ENCODE measurements at places on chromosomes 5 and 9. TPM values are rescaled to one million over a fixed set of nuclear protein-coding genes. Genes with fewer than 3 reads are reported as not detected.

MYMK gene
- not detected for total RNA-seq

LECT2 gene
- total RNA-seq, result not detected

PCDHGA6 gene
- 5.2 TPM for total RNA-seq

TNFSF8 gene
- total RNA-seq, result 1.0 TPM

CD14 gene
- total RNA-seq, result 62.6 TPM

TMOD1 gene
- 9.2 TPM for total RNA-seq

PCSK1 gene
- total RNA-seq, result 7.5 TPM

PPP3R2 gene
- total RNA-seq, result not detected

MPDZ gene
- 17.1 TPM for total RNA-seq

PCDHB13 gene
- 6.5 TPM for total RNA-seq

ZNF474 gene
- total RNA-seq, result not detected

SLIT3 gene
- 6.7 TPM for total RNA-seq

CDKN2A gene
- total RNA-seq, result 6.2 TPM

DNAI1 gene
- 0.99 TPM for total RNA-seq

OR1K1 gene
- total RNA-seq, result not detected

CXCL14 gene
- 17.9 TPM for total RNA-seq

NUP188 gene
- 18.9 TPM for total RNA-seq

N4BP3 gene
- total RNA-seq, result 0.52 TPM

SGTB gene
- 3.6 TPM for total RNA-seq

S1PR3 gene
- 2.3 TPM for total RNA-seq

ANKRD31 gene
- total RNA-seq, result 0.33 TPM

RNF183 gene
- total RNA-seq, result not detected

TTC23L gene
- 1.3 TPM for total RNA-seq

PDCD1LG2 gene
- 1.3 TPM for total RNA-seq

CDX1 gene
- not detected for total RNA-seq

PCDHGA8 gene
- 4.2 TPM for total RNA-seq

ZNF483 gene
- 6.7 TPM for total RNA-seq

PRXL2C gene
- 5.7 TPM for total RNA-seq

SFXN1 gene
- total RNA-seq, result 11.7 TPM

KIF12 gene
- 249 TPM for total RNA-seq

ANKRD18A gene
- 6.5 TPM for total RNA-seq

ST8SIA4 gene
- 0.66 TPM for total RNA-seq

SLC34A1 gene
- total RNA-seq, result not detected

HNRNPAB gene
- total RNA-seq, result 42.0 TPM

GFRA3 gene
- 1.8 TPM for total RNA-seq

COL5A1 gene
- total RNA-seq, result 7.0 TPM

IQGAP2 gene
- 41.2 TPM for total RNA-seq

CCL27 gene
- not detected for total RNA-seq

WDR55 gene
- total RNA-seq, result 14.5 TPM

DIRAS2 gene
- total RNA-seq, result 2.0 TPM

TRPM6 gene
- under 0.01 TPM for total RNA-seq

EIF4EBP3 gene
- 7.3 TPM for total RNA-seq

C5 gene
- 7.3 TPM for total RNA-seq

RPS23 gene
- 1,329 TPM for total RNA-seq

SAPCD2 gene
- total RNA-seq, result 0.66 TPM

AQP3 gene
- 50.3 TPM for total RNA-seq

DMRT3 gene
- not detected for total RNA-seq

SPATA31E1 gene
- total RNA-seq, result not detected

CNOT8 gene
- total RNA-seq, result 32.4 TPM

ZNF300 gene
- 7.9 TPM for total RNA-seq

LEAP2 gene
- 9.6 TPM for total RNA-seq

PDE8B gene
- 8.3 TPM for total RNA-seq

CSF2 gene
- not detected for total RNA-seq

FAM13B gene
- 25.9 TPM for total RNA-seq

NXNL2 gene
- total RNA-seq, result 3.9 TPM

BICD2 gene
- 16.1 TPM for total RNA-seq

GPRIN1 gene
- total RNA-seq, result 1.3 TPM

OR1N1 gene
- total RNA-seq, result not detected
